ENCODE measurements at places on chromosomes 7 and 10.

DNA sequence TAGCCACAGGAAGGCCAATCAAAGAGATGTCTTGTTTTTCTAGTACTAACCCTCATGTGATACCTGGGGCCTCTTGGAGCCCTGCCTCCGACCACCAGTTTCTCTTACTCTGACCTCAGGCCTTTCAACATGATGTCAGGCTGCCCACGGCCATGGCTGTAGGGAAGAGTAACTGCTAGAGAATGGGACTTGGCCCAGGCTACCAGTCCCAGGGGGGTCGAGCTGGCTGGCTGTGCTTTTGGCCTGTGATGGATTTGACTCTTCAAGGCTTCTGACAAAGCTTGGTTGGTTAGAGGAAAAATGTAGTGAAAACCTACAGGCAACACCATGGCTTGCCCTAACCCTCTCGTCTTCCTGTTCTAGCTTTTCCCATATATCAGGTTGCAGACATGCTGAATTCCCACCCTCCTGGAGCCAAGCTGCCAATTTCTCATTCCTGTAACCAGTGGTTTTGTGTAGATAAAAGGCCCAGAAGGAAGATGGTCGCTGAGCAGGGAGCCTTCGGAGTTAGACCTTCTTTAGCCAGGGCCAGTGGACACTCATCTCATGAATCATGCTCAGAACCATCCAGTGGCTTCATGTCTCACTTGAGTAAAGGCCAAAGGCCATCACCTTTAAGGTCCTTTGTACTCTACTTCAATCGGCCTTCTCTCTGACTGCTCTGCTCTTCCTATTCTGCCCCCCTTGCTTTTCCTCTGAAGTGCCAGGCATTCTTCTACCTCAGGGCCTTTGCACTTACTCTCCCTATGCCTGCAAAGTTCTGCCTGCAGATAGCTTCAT, 19.7 kb downstream of the SUFU start:
- no peak for DNase-seq

GRCh38 chr10:23201837-23202236, 9.7 kb downstream of the PTF1A start:
- DNase-seq, result no peak

GRCh38 chr7:77245015-77245755, 45.6 kb upstream of the FGL2 start:
- DNase-seq, result no peak

DNA sequence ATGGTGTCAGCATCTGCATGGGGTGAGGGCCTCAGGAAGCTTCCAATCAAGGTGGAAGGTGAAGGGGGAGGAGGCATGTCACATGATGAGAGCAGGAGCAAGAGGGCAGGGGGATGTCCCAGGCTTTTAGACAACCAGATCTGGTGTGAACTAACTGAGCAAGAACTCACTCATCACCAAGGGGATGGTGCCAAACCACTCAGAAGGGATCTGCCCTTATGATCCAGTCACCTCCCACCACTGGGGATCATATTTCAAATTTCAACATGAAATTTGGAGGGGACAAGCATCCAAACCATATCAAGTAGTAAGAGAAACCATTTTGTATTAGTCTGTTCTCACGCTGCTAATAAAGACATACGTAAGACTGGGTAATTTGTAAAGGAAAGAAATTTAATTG, 33.6 kb downstream of the THNSL1 start:
- DNase-seq, result no peak

DNA sequence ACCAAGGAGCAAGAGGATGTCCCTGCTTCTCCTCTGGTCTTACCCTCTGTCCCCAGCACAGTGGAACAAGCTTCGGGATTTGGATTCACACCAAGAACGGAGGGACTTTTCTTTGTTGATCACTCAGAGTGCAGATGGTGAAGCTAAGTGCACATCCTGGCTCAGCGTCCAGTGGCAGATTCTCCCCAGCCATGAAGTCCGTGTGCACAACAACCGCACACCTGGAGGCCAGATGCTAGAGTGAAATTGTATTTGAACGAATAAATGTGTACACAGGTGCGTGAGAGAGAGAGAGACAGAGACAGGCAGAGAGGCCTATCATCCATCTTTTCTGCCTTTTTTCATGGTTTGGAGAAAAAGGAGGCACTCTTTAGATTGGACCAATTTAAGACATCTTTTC, 31.5 kb downstream of the ASB13 start:
- no peak for DNase-seq

DNA sequence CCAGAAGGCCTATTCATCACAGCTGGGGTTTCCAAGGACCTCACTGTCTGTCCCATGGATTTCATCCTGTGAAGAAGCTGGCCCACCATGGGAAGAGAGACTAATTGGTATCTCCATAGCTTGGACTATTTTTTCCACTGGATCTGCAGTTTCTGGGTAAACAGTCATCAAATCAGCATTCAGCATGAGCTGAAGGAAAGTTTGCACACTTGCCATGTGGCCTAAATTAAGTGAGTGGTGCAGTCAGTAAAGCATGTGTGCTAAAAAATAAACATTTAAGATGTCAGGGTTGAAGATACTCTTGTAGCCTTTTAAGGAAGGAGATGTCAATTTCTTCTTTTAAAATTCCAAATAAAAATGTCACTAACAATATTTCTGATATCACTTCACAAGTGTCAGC, 381.1 kb upstream of the ZMIZ1 start:
- DNase-seq, result no peak

DNA sequence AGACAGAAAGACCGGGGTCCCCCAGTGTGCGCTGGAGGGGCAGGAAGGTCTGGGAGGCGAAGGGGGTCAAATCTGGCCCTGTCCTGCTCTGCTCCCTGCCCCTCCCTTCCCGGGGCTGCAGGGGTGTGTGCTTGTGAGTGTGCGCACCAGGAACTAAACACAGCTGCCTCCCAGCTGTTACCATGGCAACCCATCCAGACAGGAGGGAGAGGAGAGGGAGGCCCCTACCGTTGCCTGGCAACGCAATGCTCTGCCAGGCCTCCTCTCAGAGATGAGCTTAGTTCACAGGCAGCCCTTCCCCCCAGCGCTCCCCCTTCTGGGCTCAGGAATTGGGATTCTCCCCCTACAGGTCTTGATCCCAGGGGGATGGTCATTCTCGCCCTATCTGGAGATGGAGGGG, 6.1 kb downstream of the NYAP1 start:
- DNase-seq, result no peak

- no peak for DNase-seq
Measured at GRCh38 chr10:114100848-114101741, 57.4 kb downstream of the ADRB1 start.

GRCh38 chr10:46528171-46528671, 28.2 kb downstream of the GPRIN2 start:
- DNase-seq, result no peak

- DNase-seq, result no peak
Measured at GRCh38 chr10:62057850-62058249, 156.4 kb downstream of the ARID5B start.

- DNase-seq, result no peak
Measured at GRCh38 chr7:113548561-113548960, 370.2 kb downstream of the PPP1R3A start.

- no peak for DNase-seq
Measured at GRCh38 chr10:74276416-74276815, 125.4 kb downstream of the ADK start.

DNA sequence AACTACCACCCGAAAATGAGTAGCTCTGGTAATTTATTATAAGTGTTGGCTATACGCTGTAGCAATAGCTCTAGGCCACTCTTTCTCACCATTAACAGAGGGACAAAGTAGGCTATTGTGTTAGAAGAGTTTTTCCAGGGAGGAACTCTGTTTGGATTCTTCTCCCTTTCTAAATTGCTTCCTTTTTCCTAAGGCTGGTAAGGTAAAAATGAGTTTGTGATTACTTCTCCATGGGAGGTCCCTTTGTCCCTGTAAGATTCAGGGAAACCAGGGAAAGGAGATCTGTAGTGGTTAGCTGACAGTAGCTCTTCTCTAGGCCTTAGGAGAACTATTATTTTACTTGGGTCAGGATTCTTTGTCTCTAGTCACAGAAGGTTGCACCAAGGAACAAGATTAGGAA, 23.2 kb upstream of the SEMA3E start:
- DNase-seq, result no peak

DNA sequence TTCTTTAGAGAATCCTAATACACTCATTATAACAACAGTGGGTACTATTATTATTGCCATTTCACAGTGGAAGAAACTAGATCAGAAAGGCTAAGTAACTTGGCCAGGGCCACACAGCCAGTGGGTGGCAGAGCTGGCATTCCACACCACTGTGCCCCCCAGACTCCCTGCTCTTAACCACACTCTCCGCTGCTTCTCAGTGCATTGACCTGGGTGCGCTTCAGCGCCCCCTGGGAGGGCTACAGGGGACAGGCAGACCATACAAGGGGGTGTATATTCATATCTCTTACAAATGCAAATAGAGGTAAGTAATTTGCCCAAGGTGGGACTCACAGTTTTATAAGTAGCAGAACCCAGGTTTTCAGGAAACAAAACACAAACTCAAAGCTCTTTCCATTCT, 77.0 kb upstream of the NMT2 start:
- DNase-seq, result no peak

GRCh38 chr7:10770176-10770575, 203.5 kb upstream of the PHF14 start:
- DNase-seq, result no peak

- DNase-seq, result no peak
Measured at GRCh38 chr7:20532890-20533289, 82.6 kb upstream of the ABCB5 start.

GRCh38 chr7:99011341-99011705, 132.6 kb downstream of the SMURF1 start:
- no peak for DNase-seq

DNA sequence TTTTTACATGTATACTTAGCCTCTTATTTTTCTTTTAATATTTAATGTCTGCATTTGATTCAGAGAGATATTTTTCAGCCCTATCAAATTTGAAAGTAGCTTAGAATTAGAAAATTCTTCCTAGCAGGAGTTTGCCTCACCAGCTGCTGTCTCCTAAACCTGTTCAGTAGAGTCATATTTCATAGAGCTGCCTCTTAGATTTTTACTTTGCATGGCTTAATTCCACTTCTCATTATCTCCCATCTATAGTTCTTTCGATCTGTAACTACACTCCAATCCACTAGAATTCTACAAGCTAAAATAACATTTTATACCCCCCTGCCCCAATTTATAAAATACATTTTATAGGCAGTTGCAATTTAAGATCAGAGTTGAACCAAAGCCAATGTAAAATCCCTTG, 227.0 kb downstream of the ANK3 start:
- DNase-seq, result no peak

DNA sequence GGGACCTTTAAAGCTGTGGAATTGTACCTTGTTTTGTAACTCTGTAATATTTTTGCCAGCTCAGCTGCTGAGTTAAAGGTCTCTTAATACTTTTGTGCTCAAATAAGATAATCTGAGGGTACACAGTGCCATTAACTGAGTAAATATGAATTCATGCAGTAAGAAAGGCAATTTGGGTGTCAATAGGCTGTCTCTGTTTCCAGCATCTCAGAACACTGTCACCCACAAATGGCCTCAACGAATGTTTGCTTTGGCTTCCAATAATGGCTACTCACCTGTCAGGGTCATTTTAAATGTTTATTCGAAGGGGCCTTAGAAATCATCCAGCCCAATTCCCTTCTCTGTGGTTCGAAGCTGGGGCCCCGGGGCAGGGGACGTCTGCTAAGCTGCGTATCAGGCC, 225.4 kb downstream of the ZMYND11 start:
- DNase-seq, result no peak

DNA sequence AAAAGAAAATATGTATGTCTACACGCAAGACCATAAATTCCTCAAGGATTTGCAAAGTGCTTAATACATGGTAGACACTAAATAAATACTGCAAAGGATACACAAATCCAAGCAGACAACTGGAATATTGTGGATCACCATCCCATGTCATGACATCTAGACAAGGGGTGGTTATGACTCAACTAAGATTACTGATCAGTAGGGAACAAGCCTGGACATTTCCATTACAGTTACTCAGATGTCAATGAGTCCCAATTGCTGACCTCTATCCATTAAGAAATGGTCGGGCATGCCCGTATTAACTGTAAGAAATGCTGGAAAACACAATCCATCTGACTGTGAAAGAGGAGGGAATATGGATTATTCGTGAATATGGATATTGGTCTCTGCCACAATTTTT, 27.6 kb upstream of the RUFY2 start:
- DNase-seq, result no peak

DNA sequence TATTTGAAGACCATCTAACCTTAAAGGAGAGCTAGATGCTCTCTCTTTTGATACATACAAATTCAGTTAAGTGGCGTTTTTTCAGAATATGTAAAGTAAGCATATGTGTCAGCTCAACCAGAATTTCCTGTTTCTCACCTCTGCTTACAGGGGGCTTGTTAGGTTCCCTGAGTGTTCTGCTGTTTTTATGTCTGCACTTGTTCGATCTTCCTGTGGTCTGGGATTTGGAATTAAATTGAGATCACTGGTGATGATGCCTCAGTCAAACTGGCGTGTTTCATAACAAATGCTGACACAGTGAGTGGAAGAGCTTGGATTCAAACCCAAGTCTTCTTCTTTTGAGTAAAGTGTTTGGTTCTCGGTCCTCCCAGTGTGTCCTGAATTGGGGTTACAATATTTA, 348.3 kb upstream of the AKR1E2 start:
- DNase-seq, result no peak

GRCh38 chr7:6278749-6279310, 6.4 kb upstream of the CYTH3 start:
- DNase-seq, result no peak

DNA sequence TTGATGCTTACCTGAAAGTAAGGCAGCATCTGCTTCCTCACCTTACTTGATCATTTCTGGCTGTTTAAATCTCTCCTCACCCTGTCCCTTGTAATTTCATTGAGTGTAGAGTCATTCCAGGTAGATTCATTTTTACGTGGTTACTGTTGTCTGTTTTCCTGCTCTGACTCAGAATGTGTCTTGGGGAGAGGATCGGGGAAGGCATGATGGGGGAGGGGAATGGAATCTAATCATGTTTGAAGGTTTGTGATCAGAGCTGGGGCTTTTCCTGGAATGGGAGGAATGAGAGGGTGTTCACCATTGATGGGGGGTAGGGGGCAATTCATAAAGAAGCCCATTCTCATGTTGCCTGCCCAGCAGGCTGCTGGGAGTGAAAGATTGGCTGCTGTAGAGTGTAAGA, 18.7 kb downstream of the SEC24C start:
- no peak for DNase-seq

GRCh38 chr10:121187391-121187790, 336.2 kb downstream of the WDR11 start:
- DNase-seq, result no peak

GRCh38 chr10:102738692-102739121, 5.0 kb upstream of the WBP1L start:
- DNase-seq, result no peak

DNA sequence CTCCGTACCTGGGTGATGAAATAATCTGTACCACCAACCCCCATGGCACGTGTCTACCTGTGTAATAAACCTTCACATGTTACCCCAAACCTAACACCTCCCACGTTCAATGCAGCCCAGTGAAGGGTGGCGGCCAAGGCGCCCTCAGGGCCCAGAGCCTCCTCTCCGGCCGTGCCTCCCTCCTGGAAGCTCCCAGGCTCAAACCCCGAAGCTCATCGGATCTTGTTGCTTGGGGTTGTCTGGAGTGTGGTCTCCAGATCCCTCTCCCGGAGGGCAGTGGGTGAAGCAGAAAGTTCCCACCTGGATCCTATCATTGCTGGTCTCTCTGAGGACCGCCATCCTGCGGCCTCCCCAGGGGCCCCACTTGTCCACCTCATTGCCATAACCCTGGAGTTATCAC, 9.4 kb upstream of the KNDC1 start:
- no peak for DNase-seq
